ENCODE measurements at places on chromosomes 7 and 10.

GRCh38 chr10:69562731-69563254, 10.4 kb downstream of the NEUROG3 start:
- DNase-seq = no peak

GRCh38 chr10:97117372-97117771, 68.4 kb downstream of the SLIT1 start:
- DNase-seq = no peak

DNA sequence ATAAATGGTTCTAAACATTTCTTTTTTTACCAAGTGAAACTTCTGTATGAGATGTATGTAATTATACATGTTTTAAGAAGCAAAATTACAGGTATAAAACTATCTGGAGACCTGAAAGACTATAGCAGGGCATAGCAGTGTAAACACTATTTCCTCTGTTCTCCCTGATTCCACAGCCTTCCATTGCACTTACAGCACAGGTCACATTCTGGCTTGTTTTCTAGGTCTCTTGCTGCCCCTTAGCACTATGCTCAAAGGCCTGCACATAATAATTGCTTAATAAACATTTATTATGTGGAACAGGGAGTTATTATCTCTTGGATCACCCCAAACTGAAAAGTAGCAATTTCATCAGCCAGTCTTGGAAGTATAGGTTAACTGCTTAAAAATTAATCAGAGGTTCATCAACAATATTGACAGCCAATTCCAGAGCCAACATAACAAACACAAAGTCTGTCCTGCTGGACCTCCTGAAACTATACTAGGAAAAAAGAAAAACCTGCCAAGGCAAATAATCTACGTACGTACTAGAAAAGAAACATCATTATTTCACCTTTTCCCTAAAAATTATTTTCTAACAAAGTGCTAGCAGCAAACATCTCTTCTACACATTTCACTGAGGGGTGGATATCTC, 43.2 kb downstream of the PANK1 start:
- DNase-seq = no peak

DNA sequence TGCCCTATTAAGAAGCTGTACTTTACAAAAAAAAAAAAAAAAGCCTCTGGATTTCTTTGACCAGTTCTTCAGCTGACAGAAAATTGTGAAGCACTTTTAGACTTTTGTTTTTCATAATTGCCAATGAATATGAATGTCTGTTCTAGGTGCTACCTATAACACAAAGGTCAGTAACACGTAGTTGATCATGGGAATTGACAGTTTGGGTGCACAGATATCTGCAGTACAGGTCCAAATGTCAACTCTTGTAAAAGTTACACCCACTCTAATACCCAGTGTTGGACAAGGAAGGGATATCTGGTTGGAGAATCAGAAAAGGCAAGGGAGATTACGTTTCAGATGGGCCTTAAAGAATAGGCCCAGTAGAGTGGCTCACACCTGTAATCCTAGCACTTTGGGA, 1.8 kb downstream of the REEP3 start:
- no peak for DNase-seq

DNA sequence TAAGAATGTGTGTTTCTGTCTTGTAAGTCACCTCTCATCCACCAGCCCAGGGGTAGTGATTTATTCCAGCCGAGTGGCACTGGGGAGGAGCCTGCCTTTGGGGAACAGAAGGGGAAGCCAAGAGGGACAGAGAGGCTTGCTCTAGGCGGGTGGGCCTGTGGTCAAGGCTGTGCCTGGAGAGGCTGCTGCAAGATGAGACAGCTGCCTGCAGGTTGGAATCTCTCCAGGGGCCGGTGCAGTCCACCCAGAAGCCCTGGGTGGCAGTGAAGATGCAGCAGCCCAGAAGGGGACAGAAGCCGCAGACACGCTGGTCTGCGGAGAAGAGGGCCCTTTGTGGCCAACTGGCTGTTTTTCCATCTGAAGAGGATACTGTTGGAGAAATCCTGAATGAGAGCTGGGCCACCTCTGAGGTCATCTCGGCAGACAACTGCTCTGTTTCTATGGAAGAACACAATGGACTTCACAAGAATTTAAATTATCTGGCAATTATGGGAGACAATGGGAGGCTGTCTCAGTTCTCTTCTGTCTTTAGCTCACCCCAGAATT, 175.7 kb downstream of the GFRA1 start:
- peak; percentile 7 for DNase-seq

DNA sequence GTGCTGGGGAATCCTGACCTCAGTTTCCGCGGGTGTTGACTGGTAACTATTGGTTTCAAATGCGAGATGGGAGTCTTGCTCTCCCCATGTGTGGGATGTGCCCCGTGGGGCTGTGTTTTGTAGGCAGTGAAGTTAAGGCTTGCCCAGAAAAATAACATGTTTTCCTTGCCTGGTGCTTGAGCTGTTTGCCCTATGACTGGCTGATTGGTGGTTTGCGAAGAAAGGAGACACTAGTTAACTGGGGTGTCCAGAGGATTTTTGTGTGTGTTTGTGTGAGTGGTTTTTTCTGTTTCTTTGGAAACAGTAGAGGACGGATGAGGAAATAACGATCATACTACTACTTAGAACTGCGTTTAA, 61.9 kb downstream of the CREB5 start:
- DNase-seq = no peak

GRCh38 chr10:72308320-72308987, 34.7 kb downstream of the DDIT4 start:
- peak; percentile 96 for DNase-seq

DNA sequence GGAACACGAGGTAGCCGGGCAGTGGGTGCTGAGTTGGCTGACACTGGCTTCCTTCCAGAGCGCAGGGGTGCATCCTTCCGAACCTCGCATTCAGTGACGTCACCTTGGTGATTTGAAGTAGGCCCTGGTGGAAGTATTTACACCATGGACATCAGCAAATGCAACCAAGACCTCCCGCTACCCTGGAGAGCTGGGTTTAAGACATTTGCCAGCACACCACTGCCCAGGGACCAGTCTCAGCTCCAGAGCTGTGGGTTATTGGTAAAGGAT, 106.4 kb upstream of the GPR26 start:
- DNase-seq = no peak

GRCh38 chr7:12647364-12648219, 39.8 kb upstream of the ARL4A start:
- no peak for DNase-seq

DNA sequence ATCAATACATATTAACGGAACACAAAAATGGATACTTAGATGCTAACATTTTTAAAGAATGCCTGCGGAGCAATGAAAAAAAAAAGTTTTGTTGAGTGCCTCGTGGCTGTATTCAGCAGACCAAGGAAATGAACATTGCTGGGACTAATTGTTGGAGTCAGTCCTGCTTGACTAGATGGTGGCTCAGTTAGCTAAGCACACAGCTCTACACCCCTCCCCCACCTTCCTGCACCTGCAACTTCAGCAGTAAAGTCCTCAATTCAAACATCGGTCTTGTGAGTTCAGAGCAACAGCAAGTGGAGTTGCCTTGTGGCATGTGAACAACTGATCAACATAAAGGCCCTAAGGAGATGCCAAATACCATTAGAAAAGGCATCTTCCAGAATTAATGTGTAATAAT, 326.0 kb upstream of the NPSR1 start:
- DNase-seq = no peak

GRCh38 chr7:157669768-157670351, 333.1 kb downstream of the DNAJB6 start:
- no peak for DNase-seq

DNA sequence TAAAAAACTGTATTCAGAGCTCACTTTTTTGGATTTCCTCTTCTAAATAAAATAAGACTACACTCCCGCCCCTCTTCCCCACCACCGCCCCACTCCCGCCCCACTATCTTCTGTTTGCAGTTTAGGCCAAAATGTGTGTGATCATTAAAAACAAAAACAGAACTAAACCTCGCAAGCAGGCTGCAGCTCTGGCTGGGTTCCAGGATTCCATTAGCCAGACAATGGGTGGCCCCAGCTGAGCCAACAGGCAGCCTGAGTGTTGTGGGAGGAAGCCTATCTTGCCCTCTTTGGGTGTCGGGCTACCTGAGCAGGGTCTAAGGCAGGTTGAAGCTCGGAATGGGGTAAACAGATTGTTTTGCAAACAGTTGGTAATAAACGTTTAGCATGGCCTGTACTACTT, 41.7 kb downstream of the ARL4A start:
- DNase-seq = peak; percentile 21

- no peak for DNase-seq
These were observed 24.5 kb upstream of the IL6 start for GRCh38 chr7:22702516-22702915.

DNA sequence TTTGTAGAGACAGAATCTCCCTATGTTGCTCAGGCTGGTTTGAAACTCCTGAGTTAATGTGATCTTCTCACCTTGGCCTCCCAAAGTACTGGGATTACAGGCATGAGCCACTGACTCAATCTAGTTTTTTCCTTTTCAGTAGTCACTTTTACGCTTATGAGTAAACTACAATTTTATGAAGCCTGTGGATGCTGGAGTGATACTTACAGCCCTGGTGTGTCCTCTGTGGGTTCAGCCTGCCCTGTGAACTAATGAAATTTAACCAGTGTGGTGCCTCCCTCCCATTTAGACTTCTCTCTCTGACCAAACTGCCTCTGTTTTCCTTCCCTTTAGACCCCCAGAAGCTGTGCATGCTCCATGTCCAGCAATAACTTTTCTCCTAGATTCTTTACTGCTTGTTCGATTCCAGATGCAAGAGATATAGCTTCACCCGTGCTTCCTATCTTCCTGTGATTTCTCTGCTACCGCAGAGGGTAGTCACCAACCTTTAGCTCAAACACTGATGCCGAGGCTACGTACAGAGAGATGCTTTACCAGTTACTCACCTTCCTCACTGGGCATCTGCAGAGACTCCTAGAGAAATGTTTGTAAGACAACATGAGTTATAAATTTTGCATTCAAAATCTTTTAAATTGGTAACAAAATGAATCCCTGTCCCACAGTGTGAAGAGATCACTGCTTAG, 90.8 kb downstream of the KIAA1217 start:
- no peak for DNase-seq

DNA sequence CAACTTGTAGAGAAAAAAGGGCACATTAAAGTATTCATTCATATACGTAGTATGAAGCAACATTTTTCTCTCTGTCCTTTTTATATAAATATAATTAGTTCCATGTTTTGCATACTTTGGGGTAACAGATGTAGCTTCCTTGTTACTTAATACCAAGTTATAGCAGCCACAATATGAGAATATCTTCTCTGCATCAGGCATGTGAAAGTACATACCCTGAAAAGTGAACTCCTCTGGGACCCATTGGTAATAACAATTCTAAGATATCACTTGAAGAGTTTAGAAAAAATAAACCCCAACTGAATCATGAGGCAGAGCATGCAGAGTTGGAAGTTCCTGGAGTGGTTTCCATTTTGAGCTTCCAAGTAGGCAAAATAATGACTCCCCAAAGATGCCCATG, 2.4 kb upstream of the CRPPA start:
- DNase-seq = no peak

GRCh38 chr7:122515404-122515803, 183.5 kb downstream of the RNF133 start:
- DNase-seq = no peak

- DNase-seq = no peak
These were observed 42.4 kb downstream of the C10orf120 start for GRCh38 chr10:122657255-122657654.

GRCh38 chr10:49605216-49605938, 4.7 kb upstream of the SLC18A3 start:
- peak; percentile 47 for DNase-seq

- DNase-seq = no peak
These were observed 327.4 kb downstream of the CDK14 start for GRCh38 chr7:90923541-90923997.

- no peak for DNase-seq
These were observed 6.7 kb upstream of the INHBA start for GRCh38 chr7:41709621-41710020.

DNA sequence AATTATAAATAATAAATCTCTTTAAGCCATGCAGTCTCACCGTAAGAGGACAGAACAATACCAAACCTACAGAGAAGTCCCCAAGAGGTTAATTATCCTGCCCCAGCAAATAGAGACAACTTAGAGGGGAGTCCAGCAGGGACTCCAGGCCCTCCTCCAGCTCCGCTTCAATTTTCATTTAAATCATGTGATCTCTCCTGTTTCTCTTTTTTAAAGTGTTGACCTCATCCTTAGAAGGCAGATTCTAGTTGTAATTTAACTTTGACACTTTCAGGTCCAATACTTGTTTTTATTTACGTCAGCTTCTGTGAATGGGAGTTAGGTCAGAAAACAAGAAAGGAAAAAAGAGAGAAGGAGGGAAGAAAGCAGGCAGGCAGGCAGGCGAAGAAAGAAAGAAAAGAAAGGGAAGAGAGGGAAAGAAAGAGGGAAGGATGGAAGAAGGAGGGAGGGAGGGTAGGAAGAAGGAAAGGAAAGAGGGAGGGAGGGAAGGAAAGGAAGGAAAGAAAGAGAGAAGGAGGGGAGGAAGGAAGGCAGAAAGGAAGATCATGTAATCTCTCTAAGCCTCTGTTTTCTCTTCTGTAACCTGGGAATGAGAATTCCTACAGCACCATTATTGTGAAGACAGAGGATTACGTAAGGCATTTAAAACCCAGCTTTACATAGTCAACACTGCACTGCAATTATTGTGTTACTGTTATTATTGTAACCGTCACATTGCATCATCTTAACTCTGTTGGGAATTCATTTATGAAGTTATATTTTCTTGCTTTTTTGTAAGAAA, 227.7 kb downstream of the SKIDA1 start:
- DNase-seq = peak; percentile 37

- DNase-seq = no peak
These were observed 504.0 kb downstream of the SORCS1 start for GRCh38 chr10:106660550-106660949.

DNA sequence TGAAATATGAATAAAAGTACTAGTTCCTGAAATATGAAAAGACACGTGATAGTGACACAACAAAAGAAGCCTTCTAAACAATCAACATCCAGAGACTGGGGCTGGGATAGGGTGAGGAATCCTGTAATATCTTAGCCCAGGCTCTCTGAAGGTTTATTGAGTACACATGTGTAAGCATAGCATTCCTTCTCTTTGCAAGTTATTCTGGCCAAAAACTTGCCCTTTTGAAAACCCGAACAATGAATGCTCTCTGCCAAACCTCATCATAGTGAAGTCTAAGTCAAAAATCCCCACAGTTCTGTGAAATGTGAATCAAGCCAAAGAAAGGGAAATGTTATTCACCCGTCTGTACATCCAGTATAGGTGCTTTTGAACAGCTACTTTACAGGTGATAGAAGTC, 11.6 kb downstream of the SEMA3D start:
- no peak for DNase-seq

- no peak for DNase-seq
These were observed 8.6 kb downstream of the SMIM30 start for GRCh38 chr7:113109718-113110117.

All from G401 (cell line).